ENCODE measurements at places on chromosomes 12 and 14. TPM values are rescaled to one million over a fixed set of nuclear protein-coding genes. Genes with fewer than 3 reads are reported as not detected.

- no peak for DNase-seq
Observed at GRCh38 chr14:22564463-22564862, 24.6 kb downstream of the DAD1 start.

- no peak for DNase-seq
Observed at GRCh38 chr14:76138758-76139723, 12.7 kb upstream of the GPATCH2L start.

Gene LRIG3
- total RNA-seq: 96.0 TPM

Gene MMP17
- 8.4 TPM for total RNA-seq

DNA sequence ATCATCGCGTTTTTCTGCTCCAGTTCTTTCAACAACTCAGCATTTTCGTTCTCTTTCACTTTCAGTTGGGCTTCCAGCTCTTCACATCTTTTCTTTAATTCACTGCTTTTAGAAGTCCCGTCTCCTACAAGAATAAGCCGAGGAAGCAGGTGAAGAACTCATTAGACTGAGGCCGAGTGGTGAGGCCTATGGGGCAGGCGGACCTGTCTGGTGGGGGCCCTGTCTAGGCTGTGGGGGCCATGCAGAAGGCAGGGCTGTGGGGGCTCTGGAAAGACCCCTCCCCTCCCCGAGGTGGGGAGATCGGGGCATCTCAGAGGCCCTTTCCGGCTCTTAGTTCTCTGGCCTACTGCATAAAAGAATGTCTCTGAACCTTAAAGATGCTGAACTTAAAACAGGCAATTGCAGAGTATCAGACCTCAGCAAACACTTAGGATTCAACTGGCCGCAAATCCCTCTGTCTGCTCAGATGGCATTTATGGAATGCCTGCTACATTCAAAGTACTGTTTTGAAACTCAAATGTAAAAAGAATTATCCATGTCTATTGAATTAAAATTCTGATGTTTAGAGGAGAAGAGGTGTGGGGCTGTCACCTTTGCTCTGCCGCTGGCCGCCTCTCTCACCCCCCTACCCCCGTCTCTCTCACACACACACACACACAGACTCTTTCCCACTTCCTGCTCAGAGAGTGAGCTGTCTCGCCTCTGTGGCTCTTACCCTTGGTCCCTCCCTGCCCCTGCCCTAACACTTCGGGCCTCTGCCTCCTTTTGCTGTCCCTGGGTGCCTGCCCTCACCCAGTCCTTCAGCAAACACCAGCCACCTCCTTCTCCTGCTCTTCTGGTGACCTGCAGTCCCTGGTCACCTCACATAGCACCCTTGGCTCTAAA is 34.7 kb downstream of the CCDC92 start:
- peak; percentile 14 for DNase-seq

DNA sequence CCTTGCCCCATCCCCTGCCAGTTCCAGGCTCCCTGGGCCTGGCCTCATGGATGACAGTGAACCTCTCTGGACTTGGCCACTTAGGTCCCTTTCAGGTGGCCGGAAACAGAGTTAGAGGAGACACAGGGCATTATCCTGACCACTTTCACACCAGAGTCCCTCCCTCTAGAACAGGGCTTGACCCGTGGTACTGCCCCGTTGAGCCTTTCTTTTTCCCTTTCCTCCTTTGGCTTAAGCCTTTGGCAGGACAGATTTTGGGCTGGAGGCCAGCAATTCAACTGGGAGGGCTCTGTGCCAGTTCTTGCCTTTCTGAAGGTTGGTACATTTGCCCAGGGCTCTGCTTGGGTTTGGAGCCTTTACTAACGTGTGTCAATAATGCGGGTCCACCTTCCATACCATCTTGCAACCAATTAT is 22.8 kb downstream of the TPCN1 start:
- DNase-seq: no peak

Gene UBE2N
- total RNA-seq: 129 TPM
